Effector CD4-positive, alpha-beta T cell (primary cell): ENCODE measurements at places on chromosomes 16 and 17.

DNA sequence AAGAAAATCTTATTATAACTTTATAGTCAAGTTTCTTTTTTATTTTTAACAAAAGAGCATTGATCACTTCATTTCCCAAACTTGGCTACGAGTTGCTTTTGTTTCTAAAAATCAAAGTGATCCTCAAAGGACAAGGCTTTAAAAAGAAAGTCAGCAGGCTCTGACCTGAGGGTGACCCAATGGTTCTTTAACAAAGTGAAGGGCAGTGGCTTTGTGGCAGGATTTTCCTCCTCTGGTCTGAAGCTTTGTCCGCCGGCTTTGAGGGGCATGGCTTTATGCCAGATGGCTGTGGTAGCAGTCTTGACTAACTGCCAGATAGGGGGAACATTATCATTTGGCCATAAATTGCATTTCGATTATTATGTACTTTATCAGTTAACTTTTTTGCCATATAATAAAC, 28.5 kb downstream of the IQCK start:
- no peak for DNase-seq

GRCh38 chr16:3518986-3519348, 18.2 kb downstream of the CLUAP1 start:
- DNase-seq, result no peak

DNA sequence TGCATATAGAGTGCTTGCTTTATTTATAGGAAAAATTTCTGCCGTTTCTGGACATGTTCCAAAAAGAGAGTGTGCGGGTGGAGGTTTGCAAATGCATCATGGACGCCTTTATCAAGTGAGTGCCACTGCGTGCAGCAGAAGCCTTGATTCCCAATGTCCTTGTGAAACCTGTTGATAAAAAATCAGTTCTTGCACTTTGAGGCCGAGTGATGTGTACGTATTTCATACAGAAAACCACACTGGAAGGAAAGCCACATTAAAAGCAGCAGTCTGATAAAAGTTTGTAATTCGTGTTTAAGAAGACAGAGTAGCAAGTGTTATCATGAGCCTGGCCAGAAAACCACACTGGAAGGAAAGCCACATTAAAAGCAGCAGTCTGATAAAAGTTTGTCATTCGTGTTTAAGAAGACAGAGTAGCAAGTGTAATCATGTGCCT, 78.0 kb downstream of the KNOP1 start:
- DNase-seq, result no peak

DNA sequence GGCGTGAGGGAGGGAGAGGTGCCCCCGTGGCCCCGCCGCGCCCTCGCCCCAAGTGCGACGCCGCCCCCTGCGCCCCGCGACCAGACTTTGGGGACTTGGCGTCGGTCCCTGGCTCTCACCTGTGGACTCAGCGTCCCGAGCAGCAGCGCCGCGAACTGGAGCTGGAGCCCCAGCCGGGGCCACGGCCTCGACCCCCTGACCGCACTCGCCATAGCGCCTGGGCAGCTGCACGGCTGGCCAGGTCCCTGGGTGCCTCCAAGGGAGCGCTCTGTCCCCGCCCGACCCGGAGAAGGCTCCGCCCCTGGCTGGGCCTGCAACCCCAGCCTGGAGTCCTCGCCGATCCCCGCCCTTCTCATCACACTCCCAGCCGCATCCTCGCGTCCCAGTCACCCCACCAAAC, at the start of gene ERN2:
TSS of gene ERN2 (minus strand) at position 247 of the 400 bp plus-strand sequence. CDS start at position 212, 35 bp downstream.
- DNase-seq, result no peak
